WTC11 (cell line): ENCODE measurements at places on chromosomes 16 and 17. TPM values are rescaled to one million over a fixed set of nuclear protein-coding genes. Genes with fewer than 3 reads are reported as not detected.

GRCh38 chr17:42276609-42277341 lies 584 bp upstream of the STAT5B start:
- DNase-seq: peak; percentile 56

ZNF668 gene
- 13.5 to 17.3 TPM (median 16.6 TPM) in 3 replicates for total RNA-seq

C17orf107 gene
- total RNA-seq: 8.2 to 8.7 TPM (median 8.7 TPM) in 3 replicates

DNA sequence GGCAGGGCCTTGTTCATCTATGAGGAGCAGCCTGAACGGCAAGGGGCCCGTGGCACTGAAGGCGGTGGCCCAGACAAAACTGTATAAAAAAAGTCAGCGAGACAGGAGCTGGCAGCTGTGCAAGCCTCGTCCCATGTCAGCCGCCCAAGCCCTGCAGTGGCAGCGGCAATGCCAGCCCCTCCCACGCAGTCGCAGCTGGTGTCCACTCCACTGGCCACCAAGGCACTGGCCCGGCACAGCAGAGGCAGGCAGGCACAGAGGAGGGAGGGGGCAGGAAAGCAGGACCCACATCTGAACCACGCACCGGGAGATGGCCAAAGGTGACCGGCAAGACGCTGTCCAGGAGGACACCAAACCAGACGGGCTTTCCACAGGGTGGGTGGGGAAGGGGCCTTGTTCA lies 15.9 kb upstream of the C16orf95 start:
- DNase-seq: no peak
